NCI-H1048 (cell line): ENCODE measurements at places on chromosomes 11 and 22.

DNA sequence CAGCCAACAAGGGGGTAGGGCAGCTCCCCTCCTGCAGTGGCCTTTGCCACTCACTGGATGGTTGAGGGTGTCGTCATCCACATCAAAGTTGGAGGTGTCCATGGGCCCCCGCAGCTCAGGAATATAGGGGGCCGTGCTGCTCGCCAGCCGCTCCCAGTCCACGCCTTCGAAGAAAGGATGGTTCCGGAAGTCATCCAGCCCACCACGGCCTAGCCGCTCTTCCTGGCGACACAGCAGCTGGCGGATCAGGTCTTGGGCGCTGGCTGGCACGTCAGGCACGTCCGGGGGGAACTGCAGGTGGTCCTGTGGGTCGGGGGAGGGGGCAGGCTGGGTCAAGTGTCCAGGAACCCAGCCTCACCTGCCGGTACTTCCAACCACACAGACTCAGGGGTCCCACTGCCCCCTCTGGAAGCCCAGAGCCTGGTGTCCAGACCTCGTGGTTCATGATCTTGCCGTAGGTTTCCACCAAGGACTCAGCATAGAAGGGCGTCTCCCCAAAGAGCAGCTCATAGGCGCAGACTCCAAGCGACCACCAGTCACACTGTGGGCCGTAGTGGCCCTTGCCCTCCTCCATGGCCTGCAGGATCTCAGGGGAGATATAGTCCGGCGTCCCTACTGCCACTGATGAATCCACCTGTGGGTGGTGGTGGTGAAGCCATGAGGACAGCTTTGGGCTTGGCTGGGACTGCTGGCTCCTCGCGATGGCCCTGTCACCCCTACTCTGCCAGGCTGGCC lies 5.7 kb downstream of the CDC42BPG start:
- no peak for DNase-seq

GRCh38 chr22:24244144-24244787 lies 616 bp downstream of the GGT5 start:
- no peak for DNase-seq

DNA sequence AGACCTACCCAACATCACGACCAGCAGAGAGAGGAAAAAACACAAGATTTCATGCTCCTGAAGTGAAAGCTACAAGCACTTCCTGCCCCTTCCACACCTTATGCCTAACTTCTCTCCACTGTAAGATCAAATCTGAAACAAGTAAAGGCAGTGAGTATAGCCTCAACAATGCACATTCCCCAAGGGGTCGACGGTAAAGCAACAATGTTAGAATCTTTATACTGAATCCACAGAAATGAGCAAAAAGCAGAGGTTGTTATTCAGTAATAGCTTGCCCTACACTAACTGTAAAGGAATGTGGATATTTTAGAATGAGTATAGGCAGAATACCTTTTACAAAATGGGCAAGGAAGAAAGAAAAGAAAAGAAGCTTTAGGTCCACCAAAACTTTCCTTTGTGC lies 15.6 kb downstream of the ARFGAP3 start:
- no peak for DNase-seq

DNA sequence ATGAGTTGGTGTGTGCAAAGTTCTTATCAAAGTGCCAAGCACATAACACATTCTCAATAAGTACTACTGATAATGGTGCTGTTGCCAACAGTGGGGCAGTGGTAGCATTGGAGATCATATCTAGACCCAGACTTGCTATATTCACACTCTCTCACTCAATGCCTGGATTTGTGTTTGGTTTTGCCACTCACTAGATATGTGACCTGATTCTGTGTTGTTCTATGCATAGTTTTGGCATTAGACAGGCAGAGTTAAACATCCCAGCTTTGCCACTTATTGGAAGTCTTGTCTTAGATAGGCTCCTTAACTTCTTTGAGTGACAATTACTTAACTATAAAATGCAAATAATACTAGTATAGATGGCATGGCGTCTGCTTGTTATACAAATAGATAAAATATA lies 642.6 kb upstream of the CCDC179 start:
- no peak for DNase-seq

- DNase-seq: no peak
These were observed 192.8 kb upstream of the SORL1-AS1 start for GRCh38 chr11:121645596-121645995.

DNA sequence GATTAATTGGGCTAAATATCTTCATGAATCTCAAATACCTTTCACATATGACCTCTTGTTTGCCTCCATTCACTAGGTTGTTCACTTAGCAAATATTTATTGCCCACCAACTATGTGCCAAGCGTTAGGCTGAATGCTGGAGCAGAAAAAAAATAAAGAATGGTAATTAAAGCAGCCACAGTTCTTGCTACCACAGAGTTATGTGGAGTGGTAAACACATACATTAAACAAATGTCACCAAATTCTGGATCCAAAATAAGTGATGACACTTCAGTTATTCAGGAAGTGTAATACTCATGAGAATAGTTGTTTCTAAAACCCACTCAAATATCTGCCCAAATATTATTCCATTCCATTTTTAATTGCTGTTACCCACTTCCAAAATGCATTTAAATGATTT lies 128.4 kb downstream of the GRIA4 start:
- no peak for DNase-seq

DNA sequence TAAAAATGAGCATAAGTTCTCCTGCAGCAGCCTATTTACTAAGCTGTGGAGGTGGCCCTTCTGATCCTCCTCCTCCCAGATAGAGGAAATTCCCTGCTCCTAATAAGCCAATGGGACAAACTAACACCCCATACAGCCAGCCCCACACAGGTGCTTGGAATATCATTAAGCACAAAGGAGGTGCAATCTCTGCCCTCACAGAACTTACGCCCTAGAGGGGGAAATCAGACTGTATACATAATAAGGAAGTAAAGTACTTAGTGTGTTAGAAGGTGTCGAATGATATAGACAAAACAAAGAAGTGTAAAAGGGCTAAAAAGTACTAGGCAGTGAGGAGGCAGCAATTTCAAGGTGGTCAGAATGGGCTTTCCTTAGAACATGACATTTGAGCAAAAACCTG lies 5.8 kb downstream of the MS4A12 start:
- no peak for DNase-seq

DNA sequence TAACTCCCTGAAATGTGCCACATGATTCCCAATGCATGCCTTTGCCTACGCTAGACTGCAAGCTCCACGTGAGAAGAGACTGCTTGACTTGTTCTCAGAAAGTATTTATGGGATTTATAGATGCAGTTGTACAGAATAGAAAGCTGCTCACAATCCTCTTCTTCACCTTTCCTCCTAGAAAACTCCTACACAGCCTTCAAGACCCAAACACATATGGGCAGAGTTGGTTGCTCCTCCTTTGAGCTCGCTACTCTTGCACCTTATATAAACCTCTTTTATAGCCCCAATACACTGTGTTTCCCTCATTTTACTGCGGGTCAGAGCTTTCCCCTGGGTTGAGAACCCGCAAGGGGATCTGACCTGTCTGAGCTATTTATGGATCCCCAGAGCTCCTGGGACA lies 16.4 kb downstream of the C1QTNF6 start:
- DNase-seq: no peak

DNA sequence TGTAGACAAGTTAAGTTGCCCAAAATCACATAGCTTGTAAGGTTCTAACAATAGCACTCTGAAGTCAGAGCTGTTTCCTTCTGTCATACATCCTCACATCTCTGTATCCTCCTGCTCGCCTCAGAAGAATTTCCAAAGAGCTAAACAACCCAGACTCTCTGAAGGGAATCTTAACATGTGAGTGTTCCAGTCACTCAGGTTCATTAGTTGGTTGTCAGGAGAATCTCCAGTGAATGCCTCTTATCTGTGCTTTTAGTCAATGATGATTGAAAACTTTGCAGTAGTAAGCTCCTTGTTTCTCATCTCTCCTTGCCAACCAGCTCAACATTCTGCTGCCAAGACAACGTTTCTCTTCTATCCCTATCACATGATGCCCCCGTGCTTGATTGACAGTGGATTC lies 195.5 kb downstream of the C11orf91 start:
- no peak for DNase-seq

DNA sequence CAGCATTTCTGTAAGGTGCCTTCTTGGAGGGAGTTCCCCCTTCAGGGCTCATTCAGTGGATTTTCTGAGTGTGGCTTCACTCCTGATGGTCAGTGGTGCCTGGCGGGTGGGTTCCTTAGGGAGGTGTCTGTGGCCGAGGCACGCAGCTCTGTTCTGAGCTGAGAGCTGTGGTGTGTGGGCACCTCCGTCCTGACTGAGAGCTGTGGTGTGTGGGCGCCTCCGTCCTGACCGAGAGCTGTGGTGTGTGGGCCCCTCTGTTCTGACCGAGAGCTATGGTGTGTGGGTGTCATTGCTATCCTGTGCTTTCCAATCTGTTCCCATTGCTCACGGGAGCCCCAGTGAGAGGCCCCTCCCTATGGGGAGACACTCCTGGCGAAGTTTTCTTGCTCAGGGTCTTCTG lies 39.8 kb downstream of the MUC6 start:
- DNase-seq: no peak

- DNase-seq: no peak
These were observed 31.2 kb downstream of the SHANK2 start for GRCh38 chr11:71221201-71221600.

DNA sequence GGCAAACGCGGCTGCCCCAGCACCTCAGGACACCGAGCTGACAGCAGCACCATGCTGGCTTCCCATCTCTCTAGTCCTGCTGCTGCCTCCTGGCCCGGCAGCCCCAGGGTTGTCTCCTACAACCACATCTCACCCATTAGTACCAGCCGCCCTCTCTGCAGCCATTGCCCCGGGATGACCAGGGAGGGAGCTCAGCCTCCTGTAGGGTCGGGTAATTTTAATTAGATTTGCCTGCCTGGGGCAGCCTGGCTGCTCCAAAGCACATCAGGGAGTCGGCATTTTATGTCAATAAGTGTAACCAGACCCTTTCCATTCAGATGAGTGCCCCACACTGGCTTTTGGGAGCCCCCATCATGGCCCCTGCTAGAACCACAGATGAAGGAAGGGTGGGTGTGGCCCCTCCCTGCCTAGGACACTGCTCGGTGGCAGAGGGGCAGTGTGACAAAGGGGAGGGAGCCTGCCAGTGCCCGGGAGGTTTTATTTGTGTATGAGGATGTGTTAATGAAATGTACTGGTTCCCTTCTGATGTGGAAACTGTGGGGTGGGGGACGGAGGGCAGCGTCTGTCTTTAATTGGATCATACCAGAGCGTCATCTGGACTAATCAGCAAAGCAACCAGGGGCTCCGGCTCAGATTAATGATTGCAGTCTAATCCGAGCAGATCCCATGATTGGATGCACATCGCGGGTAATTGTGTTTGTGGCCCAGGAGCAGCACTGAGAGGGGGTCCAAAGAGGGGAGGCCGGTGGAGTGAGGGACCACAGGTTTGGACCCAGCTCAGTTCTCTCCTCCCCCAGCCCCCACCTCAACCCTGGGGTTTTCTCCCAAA lies 125.3 kb downstream of the FEZ1 start:
- no peak for DNase-seq

DNA sequence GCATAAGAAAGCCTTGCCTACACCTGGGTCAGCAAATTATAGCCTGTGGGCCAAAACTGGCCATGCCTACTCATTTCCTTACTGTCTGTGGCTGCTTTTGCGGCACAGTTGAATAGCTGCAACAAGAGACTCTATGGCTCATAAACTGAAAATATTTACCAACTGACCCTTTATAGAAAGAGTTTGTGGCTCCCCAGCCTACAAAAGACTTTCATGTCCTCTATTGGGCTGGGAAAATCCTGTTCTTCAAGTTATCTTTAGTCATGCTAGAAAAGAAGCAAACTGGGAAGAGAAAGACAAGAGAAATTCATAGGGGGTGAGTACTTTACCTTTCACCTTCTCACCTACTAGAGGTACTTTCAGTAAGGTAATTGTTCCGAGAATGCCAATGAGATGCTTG lies 175.1 kb downstream of the SWAP70 start:
- DNase-seq: no peak

GRCh38 chr11:68523743-68524142 lies 63.2 kb downstream of the PPP6R3 start:
- no peak for DNase-seq

DNA sequence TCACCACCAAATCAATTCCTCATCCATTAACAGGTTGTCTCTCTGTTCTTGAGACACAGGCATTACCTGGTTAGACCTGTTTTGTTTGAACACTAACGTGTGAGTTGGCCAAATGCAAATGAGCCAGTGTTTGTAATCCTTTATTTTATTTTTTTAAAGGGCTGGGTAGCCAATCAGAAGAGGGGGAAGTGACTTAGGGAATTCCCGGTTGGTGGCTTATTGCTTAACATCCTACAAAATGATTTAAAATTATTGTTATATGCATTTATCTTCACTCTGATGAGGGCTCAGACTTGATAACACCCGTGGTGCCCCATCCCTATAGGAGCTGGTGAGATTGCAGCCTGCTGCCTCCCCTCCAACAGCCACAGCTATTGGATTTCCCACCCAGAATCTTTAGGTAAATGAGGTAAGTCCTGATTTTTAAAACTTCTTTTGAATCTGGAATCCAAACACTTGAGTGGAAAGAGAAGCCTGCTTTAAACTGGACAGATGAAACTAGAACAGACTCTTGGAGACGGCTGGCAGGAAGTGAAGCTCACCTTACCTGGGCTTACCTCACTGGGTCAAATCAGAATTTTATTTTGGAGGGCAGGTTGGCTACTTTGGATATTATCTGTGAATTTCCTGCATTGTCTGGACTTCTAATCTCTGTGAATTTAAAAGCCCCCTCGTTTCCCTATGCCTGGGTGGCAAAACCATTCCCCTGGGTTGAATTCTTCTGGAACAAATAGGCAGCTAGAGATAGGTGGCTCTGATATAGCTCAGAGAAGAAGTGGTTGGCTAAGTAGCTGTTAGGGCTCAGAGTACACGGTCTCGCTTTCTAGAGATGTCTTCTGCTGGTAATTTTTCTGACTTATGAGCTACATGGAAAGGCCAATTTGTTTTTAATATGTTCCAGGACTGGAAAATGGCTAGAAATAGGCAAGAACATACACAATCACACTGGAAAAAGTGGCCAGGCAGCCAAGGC lies at the start of gene EHF:
EHF (plus strand) TSS at position 274 of the 973 bp plus-strand sequence. CDS start 21,538 bp downstream, outside the sequence.
- DNase-seq: peak; percentile 85

DNA sequence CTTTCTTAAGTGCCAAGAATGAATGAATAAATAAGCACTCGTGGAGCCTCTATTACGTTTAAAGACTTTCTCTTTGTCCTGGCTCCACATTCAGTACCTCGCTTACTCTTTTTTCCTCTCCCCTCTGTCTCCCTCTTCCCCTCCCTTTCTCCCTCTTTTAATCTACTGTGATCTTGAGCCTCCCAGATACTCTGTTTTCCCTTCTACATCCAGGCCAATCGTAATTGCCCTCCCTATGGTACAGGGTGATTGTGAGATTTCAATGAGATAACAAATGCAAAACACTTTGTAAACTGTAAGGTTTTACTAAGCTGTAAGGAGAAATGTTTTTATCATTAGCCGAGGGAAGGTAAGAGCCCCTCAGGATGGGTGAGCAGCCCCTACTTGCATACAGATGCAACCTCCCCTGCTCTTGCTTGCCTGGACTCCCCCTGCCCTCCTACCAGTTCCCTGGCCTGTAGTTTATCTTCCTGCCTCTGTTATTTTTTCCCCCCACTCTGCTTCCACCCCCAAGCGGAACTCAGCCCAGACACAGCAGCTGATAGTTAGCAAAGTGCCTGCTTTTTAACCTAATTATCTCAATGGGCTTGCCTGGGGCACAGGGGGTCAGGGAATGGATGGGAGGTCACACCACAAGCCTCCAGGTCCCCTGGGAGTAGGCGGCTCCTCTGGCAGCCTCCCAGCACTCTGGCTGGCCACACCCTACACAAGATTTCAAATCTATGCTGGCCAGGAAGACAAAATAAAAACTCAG lies 76.9 kb upstream of the CADM1 start:
- no peak for DNase-seq

GRCh38 chr11:12411806-12412727 lies 34.7 kb downstream of the PARVA start:
- no peak for DNase-seq
